RKO (cell line): ENCODE measurements at places on chromosomes 1 and 21.

DNA sequence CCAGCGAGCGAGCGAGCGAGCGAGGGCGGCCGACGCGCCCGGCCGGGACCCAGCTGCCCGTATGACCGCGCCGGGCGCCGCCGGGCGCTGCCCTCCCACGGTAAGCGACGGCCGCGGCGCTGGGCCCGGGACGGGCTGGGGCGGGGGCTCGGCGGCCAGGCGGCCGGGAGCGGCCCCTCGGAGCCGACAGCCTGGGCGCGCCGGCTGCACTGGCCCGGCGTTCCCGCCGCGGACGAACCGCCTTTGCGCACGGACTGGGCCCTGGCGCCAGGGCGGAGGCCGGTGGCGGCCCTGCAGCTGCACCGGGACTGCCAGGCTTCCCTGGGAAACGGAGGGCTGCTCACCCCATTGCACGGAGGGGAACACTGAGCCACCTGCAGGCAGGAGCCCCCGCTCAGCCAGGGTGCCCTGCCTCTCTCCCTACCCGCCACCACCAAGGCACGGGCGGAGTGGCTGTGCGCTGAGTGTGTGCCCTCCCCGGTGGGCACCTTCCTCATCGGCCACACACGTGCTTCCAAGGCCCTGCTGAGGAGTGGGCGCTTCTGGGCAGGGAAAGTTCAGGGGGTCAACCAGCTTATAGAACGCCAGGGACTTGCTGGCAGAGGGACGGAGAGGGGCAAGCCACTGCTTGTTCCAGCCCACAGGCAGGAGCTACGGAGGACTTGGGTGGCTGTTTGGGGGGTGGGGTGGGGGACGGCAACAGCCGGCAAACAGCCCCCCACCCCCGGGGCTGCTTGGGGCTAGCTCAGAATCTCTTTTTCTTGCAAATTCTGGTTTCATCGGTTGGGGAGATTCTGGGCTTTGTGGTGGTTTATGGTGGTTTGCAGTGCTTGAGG, 532 bp downstream of the CSF1 start:
- DNase-seq: peak; percentile 13

- no peak for DNase-seq
Measured at GRCh38 chr1:208324005-208324404, 79.8 kb upstream of the PLXNA2 start.

DNA sequence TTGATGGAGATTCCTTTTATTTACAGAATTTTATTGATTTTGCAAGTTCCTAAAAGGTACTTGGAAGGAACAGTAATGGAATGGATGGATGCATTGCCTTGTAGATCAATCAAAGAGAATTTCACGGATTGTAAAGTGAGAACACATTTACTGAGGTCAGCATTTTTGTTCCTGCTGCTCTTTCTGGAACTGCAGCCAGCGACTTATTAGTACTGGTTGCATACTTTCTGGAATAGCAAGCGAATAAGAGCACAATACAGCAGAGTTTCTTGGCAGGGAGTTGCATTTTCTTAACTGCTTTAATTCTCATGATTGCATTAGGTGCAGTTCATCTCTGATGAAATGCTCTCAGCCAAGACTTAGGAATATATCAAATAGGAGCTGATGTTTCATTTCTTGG, 106.1 kb upstream of the CHODL start:
- no peak for DNase-seq

GRCh38 chr1:116754198-116754977, at the start of gene CD2:
TSS of gene CD2 (plus strand) at chr1:116754430. CDS start at chr1:116754493, 63 bp downstream.
- DNase-seq: no peak

GRCh38 chr21:45833414-45833813, 148.2 kb upstream of the COL6A1 start:
- no peak for DNase-seq

- DNase-seq: no peak
Measured at GRCh38 chr1:31848381-31848897, 32.6 kb upstream of the SPOCD1 start.
